CD4-positive, alpha-beta T cell treated with Interleukin-15 for 1 hour (primary cell): ENCODE measurements at places on chromosomes 7 and 10.

- DNase-seq: no peak
Measured at GRCh38 chr7:139131601-139132041, 22.1 kb upstream of the ZC3HAV1 start.

DNA sequence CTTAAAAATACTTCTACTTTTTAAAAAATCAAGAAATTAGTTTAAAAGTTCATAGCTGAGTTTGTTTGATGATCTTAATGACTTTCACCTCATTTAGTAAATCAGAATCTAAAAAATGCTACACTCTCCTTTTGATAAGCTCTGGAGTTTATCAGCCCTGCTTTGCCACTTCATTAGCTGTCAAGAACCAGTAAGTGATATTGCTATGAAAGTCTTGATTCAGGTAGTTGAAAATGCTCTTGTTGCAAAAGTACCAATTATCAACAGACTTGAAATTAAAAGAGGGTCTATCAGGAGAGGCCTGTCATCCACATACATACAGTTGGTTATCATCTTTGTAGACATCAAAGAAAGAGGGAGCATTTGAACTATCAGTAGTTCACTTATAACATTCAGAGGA lies 41.6 kb downstream of the SEMA3A start:
- no peak for DNase-seq

- no peak for DNase-seq
Measured at GRCh38 chr7:87016606-87017005, 42.8 kb downstream of the ELAPOR2 start.

DNA sequence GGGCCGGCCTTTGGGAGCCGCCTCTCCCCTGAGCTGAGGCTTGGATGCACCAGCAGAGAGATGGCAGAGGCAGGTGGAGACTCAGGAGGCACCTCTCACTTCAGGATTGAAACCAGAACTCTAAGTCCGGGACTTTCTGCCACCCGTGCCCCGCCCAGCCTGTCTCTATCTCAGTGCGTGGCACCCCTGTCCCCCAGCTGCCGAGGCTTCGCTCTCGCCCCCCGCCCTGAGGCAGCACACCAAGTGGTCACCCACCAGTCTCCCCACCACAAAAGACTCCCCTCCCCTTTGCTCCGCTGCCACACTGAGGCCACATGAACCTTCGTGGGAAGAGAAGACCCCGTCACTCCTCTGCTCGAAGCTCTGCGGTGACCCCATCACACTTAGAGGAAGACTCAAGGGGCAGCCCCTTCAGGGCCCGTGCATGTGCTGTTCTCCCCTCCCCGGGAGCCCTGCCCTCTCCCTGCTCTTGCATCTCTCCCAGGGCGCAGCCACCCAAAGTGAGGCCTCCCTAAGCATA lies 166.7 kb downstream of the PRKAG2 start:
- DNase-seq: no peak

- DNase-seq: no peak
Measured at GRCh38 chr10:74651565-74651964, 174.8 kb upstream of the KAT6B start.

DNA sequence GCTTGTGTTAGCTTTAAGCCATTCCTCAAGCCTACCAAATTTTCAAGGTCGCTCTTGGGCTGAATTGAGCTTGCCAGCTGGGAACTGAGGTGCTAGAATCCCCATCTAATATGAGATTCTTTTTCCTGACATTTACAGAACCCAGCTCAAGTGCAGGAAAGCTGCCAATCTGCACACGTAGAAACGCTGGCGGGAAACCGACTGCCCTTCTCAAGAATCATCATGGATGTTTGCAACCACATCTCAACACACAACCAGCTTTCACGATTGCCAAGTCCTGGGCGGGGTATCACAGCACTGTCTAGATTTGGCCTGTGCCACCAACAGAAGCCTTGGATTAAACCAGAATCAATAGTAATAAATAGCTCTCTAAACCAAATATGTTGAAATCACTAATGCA lies 203.7 kb downstream of the DIP2C start:
- no peak for DNase-seq

DNA sequence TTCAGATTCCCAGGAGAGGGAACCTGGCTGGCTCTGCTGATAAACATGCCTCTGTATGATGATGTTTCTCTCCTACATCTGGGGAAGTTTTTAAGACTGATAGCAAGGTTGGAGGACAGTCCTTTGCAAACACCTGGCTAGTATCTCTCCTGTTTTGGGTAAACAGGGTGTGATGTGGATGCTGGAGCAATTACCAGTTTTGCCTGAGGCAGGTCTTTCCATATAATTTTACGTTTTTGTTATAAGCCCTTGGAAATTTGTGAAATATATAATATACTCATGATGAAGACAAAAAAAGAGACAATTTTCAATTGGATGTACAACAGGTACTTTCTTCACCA lies 138.6 kb downstream of the ADAM22 start:
- DNase-seq: no peak

DNA sequence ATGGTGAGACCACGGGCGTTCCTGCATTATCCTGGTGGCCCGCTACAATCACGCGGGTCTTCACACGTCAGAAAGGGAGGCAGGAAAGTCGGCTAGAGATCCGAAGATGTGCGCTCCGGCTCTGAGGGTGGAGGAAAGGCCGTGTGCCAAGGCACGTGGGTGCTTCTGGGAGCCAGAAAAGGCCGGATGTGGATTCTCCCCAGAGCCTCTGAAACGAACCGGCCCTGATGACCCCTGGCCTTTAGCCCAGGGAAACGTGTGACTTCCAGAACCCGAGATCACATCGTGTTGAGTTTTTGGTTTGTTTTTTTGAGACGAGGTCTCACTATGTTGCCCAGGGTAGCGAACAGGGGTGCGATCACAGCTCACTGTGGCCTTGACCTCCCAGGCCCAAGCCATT lies 244.2 kb downstream of the ELFN1 start:
- DNase-seq: no peak

- DNase-seq: no peak
Measured at GRCh38 chr10:32929634-32930033, 28.4 kb downstream of the ITGB1 start.

GRCh38 chr7:140596519-140597427 lies 43.8 kb downstream of the DENND2A start:
- DNase-seq: no peak

- DNase-seq: no peak
Measured at GRCh38 chr10:71840177-71840957, 10.7 kb downstream of the PSAP start.

- DNase-seq: no peak
Measured at GRCh38 chr7:70217571-70217970, 619.3 kb downstream of the AUTS2 start.

DNA sequence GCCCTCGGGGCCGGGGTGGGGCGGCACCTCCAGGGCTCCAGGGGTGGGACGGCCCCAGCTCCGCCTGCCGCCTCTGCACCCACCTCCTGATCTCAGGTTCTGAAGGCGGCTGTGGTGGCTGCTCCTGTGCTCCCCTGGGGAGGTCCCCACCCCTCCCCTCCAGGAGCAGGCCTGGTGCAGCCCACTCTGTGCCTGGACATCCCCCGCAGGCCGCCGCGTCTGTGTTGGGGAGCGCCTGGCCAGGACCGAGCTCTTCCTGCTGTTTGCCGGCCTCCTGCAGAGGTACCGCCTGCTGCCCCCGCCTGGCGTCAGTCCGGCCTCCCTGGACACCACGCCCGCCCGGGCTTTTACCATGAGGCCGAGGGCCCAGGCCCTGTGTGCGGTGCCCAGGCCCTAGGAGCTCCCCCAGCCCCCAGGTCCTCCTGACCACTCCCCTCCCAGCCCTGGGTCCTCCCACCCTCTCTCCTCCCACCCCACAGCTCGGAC lies 5.5 kb downstream of the CYP2W1 start:
- DNase-seq: no peak

- DNase-seq: no peak
Measured at GRCh38 chr7:27032839-27033238, 63.0 kb downstream of the HOXA1 start.

- no peak for DNase-seq
Measured at GRCh38 chr7:101586078-101586905, 42.8 kb downstream of the MYL10 start.

DNA sequence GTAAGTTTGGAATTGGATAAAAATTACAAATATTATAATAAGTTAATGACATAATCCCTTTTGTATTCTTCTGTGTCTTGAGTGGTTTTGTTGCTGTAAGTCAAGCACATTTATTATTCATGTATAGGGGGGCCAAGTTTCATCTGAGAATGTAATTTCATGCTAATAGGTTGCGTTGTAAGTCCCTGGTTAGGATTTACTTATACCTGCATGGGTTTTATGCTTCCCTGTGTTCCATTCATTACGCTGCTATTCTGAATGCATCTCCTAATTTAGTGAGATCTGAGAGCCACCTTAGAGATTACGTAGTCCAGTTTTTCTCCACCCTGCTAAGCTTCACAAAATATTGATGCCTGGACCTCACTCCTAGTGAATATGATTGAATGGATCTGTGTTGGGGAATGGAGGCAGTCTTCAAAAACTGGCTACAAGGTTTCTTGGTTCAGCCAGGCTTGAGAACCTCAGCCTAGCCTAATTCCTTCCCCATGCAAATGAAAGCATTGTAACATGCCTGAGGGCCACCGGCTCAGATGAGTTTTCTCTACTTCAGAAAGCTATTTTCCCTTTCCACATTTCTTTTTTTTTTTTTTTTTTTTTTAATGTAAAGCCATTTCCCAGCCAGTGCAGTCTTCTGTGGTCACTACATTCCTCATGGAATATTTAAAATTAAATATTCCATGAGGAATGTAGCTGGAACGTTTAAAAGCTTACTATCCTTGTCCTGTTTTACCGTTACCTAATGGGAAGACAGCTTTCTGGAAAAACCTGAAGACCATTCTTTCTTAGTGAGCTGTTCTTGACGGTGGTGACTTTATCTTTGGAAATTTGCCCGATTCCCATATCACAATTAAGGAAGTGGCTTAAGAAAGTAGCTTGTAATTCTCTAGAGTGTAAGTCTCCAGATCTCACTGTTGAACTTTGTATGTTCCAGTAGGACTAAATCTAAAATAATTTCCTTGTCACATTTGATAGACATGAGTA lies 16.0 kb downstream of the PAPSS2 start:
- DNase-seq: no peak

DNA sequence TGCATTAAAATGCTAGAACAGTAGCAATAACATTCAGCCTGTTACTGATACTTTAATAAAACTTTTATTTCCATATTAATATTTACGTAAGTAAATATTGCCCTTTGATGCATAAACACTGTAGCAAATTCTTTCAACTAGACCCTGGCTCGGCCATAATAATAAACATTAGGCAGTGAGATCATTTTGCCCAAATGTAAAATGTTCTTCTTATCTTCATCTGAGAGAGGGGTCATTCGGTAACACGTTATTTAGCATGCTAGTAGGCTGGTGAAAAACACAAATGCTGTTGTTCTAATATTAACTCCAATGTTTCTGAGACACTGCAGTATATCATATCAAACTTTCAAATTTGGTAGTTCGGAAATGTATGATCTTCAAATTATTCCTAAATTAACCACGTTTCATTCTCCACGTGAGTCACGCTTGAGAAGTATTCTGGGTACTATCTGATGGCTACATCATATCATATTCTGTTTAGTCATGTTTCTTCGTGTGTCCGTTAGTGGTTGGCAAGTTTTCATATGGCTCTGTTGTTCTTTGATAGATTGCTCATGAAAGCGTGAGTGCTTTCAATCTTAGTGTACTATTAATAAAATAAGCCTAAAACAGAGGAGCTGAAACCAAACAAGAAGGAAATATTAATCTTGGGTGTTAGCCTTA lies 145.8 kb downstream of the NSUN6 start:
- no peak for DNase-seq

DNA sequence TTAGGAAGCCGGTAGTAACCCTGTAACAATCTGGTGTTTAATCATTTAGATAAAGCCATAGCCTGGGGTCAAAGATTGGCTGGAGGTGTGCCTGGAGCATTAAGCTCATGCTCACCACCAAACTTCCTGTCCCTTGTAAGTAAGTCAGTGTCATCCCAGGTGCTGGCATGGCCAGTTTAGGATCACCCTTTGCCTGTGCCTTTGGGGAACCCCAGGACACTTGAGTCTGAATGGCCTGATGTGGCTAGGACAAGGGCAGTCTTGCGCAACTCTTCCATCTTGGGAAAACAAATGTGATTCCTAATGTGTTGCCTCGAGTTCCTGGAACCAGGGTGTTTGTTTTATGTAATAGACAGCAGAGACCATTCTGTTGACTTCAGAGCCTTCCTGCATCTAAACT lies 154.8 kb downstream of the GRK5 start:
- DNase-seq: no peak

DNA sequence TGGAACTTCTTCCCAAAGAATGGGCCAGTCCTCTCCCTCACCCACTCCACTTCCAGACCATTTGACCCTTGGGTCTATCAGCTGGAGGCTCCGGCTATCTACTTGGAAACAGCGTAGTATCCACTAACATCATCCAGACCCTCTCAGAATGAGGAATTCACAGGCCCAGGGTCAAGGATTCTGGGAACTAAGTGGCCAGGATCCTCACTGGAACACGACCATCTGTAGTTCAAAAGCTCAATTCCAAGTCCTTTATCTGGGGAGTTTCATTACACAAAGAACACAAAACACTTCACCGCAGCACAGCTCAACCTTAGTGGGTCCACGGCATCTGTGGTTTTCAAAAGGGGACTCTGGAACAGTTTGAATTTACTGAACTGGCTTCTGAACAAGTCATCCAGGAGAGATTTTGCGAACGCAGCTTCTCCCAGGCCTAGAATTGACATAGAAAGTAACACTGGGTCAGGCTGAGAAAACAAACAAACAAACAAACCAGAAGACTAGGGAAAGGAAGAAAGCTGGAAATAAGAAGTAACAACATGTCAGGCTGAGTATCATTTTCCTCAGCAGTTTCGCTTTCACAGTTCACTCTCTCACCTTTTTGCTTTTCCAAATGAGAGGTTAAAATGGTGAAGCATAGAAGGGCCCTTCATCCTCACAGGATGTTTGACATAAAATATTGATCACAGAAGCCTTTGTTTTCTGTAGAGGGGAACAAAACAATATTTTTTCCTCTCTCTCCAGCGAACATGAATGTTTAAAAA lies 57.6 kb upstream of the USP6NL start:
- DNase-seq: no peak

- DNase-seq: no peak
Measured at GRCh38 chr7:25520017-25520416, 291.7 kb upstream of the NPVF start.

DNA sequence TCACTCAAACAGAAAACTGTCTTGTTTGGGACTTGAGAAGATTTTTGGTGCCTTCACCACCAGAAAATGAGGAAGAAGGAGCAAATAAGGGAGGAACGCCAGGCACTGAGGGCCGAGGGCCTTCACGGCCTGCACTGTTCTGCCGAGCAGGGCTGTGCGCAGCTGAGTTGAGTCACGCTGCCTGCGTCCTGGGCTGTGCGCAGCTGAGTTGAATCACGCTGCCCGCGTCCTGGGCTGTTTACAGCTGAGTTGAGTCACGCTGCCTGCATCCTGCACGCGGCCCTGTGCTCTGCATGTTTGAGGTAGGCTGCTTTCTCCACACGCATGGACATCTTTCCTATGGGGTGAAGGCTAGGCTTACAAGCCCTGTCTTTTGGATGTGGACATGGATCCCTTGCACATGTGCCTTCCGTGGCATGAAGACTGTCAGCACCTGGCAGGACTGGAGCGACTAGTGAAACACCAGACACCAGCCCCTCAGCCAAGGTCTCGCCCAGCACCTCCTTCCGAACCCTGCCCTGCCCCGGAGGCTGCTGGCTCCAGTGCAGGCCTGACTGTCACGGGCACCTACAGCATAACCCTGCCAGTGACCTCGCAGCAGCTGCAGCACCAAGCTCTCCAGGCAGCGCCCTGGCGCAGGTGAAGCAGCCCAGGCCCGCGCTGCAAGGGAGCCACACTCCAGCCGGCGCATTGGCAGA lies 96.7 kb downstream of the HTR5A start:
- no peak for DNase-seq
